ENCODE measurements at places on chromosomes 16 and 17.
A peak's percentile ranks its signal among the peaks of the same experiment; 100 is the strongest.

DNA sequence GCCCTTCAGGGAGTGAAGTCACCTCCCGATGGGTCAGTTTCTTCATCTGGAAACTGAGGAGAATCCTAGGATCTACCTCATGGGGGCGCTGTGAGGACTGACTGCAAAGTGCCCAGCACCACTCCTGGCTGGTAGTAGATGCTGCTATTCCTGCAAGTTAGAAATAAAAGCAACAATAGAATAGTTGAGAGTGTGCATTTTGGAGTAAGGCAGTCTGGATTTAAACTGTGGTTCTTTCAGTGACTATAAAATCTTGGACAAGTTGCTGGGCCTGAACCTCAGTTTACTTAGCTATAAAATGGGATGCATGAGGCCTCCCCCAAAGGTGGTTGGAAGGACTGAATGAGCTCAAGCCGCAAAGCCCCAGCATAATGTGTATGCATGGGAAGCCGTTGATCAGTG, 70.6 kb downstream of the CYB5B start:
- DNase-seq: peak; percentile 7

- no peak for DNase-seq
Measured at GRCh38 chr16:70678898-70679670, 6.8 kb downstream of the MTSS2 start.

GRCh38 chr17:65523411-65523810, 38.0 kb downstream of the AXIN2 start:
- DNase-seq: no peak

- no peak for DNase-seq
Measured at GRCh38 chr17:76014925-76015261, 12.2 kb downstream of the EVPL start.

GRCh38 chr17:73308017-73308823, 3.6 kb downstream of the CDC42EP4 start:
- no peak for DNase-seq

GRCh38 chr16:85565801-85566526, 47.2 kb upstream of the GSE1 start:
- no peak for DNase-seq

GRCh38 chr17:27573548-27573947, 57.4 kb upstream of the LGALS9 start:
- no peak for DNase-seq

DNA sequence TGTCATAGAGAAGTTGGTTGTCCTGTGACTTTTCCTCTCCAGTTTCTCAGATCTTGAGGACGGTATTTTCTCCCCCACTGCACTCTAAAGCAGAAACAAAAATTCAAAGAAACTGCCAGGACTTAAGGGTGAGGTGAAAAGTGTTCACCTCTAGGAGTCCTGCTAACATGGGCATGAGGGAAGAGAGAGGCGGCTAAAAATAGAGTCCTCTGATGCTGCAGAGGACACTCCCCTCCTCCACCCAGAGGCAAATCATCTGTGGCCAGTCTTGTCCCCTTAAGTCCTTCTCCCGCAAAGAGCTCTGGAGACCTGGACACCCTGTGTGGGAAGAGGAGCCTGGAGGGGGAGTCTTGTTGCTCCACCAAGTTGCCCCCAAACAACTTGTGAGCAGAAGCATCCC, 4.7 kb upstream of the DDX19A start:
- DNase-seq: no peak

- no peak for DNase-seq
Measured at GRCh38 chr16:20853981-20854620, 46.1 kb downstream of the DCUN1D3 start.

GRCh38 chr16:8493972-8494371, 96.3 kb downstream of the TMEM114 start:
- no peak for DNase-seq

GRCh38 chr16:83490073-83490472, 317.7 kb upstream of the HSBP1 start:
- DNase-seq: no peak

DNA sequence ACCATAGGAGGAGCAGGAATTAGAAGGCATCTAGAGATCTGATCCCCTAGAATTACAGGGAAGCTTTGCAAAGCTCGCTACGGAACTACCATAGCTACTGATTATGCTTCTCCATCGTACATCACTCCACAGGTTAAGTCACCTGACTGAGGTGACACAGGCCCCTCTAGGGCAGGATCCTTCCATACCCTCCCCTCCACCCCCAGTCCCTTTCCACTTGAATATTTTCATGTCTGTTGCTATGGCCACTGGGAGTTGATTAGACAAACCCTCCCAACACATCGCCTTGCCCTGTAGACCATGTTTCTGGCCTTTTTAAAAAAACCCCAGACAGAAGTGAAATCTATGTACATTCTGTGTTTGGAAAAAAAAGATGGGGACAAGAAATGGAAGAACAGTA, 287.1 kb downstream of the SOX9 start:
- DNase-seq: no peak

DNA sequence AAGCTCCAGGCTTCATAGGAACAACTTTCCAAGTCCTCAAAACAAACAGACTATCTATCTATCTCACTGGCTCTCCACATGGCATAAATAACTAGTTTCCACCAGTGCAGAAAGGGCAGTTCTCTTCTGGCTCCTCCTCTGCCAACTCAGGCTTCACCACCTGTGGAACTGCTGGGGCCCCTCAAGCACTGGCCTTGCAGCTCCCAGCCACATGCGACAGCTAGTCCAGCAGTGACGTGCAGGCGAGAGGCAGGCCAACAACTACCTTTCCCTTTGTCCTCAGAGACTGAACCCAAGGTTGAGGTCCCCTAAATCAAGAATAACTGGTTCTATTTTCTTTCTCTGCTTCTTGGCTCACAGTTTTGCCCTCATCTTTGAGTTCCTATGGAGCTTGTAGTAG, 137.6 kb downstream of the AATF start:
- no peak for DNase-seq

- DNase-seq: no peak
Measured at GRCh38 chr17:43608313-43608712, 53.4 kb downstream of the MEOX1 start.

DNA sequence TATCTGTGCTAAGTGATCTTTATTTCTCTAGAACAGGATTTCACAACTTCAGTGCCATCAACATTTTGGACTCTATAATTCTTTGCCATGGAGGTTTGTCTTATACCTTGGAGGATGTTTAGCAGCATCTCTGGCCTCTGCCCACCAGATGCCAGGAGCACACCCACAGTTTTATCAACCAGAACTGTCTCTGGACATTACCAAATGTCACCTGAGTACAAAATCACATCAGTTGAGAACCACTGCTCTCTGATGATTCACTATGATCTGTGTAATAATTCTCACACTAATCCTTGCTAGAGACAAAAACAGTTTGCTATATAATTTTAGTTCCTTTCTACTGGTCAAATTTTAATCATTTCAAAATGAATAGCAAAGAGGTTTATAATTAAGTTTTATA, 102.8 kb upstream of the AMZ2 start:
- no peak for DNase-seq

DNA sequence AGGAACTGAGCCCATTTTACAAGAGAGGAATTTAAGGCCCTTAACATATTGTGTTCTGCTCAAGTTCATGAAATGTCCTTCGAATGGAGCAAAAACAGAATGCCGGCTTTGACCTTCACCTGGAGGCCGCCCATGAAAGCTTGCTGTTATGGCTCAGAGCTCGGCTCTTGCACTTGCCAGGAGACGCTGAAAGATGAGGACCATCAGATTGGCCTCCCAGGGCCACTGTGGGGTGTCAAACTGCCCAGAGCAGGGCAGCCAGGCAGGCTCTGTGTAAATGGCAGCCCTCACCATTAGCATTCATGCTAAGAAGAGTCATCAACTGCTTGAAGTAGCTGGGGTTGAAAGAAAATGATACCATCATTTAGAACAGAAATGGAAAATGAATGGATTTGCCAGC, 39.3 kb downstream of the IL21R start:
- DNase-seq: no peak

DNA sequence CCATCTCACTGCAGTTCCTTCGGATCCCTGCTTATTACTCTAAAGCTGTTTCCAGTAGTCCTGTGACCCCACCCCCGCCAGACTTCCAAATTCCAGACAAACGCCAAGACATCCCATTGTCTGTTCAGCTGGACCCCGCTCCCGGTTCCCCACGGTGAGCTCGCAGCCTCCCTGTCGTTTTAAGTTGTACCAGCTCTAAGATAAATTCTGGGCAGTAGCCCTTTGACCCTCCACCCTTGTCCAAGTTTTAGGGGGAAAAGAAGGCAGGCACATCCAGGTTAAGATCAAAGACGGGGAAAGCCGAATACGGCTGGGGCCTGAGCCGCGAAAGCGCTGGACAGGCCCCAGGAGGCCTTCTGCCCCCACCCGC, 589 bp downstream of the ARL6IP1 start:
- DNase-seq: no peak

DNA sequence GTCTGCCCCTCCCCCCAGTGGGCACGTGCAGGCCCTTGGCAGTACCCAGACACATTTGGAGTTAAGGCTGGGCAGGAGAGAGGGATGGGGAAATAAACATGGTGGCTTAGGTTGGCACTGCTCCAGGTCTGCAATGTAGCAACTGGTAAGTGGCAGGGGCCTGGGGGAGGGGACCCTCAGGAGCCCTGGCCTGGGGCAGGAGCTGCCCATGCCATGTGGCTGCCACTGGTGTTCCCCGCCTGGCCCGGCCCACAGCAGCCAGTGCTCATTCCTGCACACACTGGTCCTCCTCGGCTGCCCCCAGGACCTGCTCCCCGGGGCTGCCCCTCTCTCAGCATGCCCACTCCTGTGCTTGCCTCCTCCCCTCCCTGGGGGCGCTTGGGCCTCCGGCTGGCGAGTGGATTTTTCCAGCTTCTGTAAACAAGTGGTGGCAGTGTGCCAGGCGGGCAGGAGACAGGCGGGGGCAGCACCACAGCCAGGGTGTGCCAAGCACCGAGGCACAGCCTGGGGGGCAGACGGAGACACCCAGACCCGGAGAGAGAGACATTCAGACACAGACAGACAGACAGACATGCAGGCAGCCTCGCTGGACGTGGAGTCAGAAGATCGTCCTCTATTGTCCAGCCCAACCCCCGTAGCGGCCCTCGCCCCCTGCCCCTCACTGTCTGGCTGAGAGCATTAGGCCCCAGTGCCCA, 9.4 kb downstream of the THRA start:
- no peak for DNase-seq

DNA sequence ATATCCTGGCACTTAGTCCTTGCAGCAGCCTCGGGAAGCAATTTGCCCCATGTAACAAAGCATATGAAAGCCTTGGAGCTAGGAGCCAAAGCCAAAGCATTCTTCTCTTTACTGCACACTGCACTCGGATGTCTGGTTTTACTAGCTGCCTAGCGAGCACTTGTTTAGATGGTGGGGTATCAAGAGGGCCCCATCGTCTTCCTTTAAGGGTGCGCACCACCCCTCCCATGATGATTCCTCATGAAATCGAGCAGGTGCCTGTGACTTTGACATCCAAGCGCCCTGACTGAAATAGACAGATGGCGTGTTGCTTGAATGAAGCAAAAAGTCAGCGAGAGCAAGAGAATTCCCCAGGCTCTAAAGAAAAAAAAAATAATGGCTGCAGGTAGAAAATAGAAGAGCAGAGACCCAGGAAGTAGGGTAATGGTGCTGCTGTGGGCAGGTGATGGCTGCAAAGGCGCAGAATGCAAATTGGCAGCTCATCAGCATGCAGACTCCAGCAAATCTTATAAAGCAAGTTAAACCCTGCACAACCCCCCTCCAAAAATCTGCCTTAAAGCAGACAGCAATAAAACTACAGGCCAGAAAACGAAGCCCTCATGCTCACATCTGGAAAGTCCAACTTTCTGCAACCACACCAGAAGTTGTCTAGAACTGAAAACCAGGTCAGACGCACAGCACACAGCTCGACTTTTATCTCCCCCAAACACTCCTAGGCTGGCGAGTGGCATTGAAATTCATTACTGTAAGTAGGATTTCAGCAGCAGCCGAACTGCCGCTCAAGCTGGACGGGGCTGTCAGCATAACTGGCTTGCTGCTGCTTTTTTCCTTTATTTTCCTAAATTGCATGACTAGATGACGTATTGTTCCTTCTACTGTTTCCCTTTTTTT, 384.3 kb downstream of the RBFOX1 start:
- DNase-seq: no peak

DNA sequence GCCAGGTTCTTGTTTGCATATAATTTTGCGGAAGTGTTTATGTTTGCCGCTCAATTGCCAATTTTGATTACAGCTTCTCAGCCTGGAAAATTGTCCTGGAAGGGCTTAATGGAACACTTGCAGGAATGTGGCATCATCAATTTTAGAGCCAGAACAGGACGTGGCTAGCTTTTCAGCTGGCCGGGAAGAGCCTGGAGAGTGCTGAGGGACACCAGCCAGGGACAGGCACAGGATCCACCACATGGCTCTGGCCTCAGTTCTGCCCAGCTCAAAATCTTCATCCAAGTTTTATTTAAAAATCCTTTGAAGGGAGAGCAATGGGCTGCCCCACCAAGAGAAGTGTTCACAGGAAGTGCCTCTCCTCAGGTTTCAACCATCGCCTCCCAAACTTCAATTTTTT, 287.2 kb upstream of the HSBP1 start:
- no peak for DNase-seq

- DNase-seq: no peak
Measured at GRCh38 chr17:28926786-28927185, 23.9 kb upstream of the DHRS13 start.

DNA sequence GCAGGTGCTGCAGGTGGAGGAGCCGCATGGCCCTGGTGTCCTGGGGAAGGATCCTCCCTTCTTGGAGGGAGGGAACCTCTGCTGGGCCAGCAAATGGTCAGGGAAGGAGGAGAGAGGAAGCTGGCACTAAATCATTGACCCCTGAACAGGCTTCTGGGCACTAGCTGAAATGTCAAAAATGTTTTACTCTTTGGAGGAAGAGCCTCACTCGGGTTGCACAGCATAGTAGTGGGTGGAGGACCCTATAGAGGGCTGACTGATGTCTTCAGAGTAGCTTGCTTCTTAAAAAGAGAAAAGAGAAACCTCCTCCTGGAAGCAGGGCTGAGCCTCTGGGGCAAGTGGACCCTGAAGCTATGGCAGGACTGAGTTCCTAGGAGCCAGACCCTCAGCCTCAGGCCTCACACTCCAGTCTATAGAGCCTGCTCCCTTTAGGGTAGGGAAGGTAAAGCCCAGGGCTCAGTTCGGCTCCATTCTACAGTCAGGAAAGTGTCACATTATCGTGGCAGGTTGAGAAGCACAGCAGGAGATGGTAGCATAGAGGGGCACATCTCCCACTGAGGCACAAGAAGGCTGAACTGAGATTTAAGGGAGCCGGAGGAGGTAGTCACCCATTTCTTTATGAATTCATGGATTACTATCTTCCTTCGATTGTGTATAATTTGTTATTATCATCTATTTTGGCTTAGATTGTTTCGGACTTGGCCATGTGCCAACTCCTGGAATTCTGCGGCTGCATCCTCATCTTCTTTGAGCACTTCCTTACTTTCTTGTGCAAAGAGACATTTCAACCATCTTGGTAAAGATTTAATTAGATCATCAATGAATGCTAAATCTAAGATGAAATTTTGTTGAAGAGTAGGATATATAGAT, 7.3 kb upstream of the CUEDC1 start:
- DNase-seq: no peak

- no peak for DNase-seq
Measured at GRCh38 chr16:30557707-30557956, 542 bp downstream of the ZNF764 start.

- DNase-seq: no peak
Measured at GRCh38 chr16:55379876-55380390, 55.9 kb downstream of the IRX6 start.

- no peak for DNase-seq
Measured at GRCh38 chr16:47719713-47720112, 258.6 kb downstream of the PHKB start.
